KBM-7 (cell line): ENCODE measurements at places on chromosomes 5 and 9.

GRCh38 chr5:6158974-6159831, 219.1 kb downstream of the MED10 start:
- DNase-seq: no peak

DNA sequence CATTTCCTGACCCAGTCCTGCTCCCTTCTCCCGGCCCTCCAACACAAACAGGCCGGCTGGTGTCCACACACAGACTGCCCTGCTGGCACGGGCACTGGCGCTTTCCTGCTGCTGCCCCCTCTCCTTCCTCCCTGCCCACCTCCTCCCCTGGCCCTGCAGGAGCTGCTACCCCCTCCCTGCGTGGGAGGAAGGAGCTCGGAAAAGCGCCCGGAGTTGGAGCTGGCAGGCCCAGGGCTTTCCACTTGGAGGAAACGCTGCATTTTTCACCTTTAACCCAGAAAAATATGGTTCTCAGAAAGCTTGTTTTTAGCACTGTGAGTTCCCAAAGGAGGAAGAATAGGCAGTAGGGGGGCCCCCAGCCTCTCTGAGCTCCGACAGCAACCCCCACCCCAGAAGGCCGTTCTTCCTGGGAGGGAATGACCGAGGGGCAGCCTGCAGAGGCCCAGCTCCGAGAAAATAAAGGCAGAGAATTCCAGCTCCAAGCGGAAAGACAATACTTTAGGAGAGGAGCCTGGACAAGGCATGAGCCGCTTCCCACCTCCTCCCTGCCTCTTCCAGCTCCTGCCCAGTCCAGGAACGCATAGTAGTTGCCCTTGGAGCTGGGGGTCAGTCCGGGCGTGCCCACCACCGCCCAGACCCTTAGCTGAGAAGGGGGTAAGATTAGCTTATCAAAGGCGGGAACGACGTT, 88.9 kb downstream of the LIFR start:
- DNase-seq: no peak

DNA sequence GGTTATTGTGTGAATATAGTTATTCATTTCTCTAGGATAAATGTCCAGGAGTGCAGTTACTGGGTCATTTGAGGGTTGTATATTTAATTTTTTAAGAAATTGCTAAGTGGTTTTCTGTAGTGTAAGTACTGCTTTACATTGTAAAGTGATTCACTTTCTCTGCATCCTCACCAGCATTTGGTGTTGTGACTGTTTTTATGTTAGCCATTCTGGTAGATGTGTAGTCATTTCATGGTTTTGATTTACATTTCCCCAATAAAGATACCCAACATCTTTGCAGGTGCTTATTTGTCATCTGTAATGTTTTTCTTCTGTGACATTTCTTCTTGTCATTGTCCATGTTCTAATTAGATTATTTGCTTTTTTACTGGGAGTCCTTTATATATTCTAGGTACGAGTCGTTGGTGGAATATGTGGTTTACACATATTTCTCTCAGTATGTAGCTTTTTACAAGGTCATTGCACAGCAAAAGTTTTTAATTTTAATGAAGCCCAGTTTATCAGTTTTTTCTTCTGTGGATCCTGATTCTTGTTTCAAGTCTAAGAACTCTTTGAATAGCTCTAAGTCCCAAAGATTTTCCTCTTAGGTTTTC, 34.0 kb downstream of the SCGB3A1 start:
- DNase-seq: no peak

GRCh38 chr9:12880406-12881015, 105.7 kb downstream of the LURAP1L start:
- no peak for DNase-seq

- DNase-seq: no peak
These were observed 875 bp downstream of the ACO1 start for GRCh38 chr9:32385152-32385884.

DNA sequence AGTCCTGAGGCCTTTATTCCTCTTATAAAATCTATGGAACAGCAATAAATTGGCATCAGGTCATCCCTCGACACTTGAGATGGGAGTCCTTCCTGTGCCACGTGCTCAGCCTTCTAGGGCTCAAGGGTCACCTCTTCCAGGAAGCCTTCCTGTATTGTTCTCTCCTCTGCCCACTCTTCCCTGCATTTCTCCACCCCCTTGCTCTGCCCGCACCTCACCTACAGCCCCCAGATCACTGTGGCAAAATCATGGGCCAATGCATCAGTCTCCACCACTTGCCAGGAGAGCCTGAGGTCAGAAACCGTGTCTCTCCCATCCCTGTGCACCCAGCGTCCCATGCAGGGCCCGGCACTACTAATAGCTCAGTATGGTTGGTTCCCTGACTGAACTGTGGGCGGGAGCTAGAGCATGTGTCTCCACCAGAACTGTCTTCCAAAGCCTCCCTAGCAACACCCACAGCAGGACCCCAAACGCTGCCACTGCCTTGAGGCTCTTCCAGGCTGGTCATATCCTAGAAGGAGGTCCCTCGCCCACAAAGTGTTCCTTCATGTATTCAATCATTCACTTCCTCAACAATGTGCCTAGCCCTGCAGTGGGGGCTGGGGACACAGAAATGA, 13.5 kb downstream of the DUSP1 start:
- DNase-seq: no peak

DNA sequence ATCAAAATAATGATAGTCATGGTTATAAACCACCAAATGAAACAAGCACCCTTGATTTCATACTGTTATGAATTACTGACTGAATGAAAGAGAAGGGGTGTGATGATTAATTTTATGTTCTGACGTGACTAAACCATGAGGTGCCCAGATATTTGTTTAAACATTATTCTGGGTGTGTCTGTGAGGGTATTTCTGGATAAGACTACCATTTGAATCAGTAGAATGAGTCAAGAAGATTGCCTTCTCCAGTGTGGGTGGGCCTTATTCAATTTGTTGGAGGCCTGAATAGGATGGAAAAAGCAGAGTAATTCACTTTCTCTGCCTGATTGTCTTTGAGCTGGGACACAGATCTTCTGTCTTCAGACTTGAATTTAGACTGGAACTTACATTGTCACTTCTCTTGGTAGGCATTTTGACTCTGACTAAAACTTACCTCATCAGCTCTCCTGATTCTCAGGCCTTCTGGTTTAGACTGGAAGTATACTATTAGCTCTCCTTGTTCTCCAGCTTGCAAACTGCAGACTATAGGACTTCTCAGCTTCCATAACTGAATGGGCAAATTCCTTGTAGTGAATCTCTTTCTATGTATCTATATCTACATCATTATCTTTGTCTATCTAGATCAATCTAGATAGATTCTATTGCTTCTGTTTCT, 321.9 kb upstream of the TARS1 start:
- no peak for DNase-seq

DNA sequence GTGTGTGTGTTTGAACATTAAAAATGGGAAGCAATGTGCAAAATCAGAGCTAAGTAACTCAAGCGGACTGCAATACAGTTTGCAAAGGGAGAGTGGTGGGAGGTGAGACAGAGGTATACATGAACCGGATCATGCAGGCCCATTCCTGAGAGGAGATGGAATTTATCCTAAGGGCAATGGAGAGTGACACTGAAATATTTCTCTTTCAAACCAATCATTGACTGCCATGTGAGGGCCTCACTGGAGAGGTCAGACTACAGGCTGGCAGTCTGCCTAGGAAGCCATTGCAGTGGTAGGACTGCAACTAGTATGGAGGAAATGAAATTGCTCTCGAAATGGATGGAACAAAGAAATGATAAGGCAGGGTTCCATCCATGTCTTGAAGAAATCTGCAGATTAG, 34.8 kb downstream of the TNFSF15 start:
- no peak for DNase-seq

GRCh38 chr5:50724-51499, 41.1 kb upstream of the PLEKHG4B start:
- DNase-seq: no peak

DNA sequence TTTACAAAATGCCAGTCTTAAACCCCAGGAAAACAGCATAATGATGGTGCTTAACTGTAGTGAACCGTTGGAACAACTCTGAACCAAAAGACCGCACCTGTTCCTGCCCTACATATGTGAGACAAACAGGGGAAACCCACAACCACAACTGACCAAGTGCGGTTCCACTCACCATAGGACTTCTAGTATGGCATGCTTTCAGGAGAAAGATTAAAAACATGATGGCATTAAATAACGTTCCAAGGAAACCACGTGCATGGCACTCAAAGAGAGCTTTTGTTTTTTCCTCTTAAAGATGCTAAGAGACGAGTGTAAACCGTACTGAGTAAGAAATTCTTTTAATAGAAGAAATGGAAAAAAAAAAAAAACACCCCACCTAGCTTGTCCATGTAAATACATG, 119.8 kb downstream of the SSBP2 start:
- DNase-seq: peak; percentile 91

DNA sequence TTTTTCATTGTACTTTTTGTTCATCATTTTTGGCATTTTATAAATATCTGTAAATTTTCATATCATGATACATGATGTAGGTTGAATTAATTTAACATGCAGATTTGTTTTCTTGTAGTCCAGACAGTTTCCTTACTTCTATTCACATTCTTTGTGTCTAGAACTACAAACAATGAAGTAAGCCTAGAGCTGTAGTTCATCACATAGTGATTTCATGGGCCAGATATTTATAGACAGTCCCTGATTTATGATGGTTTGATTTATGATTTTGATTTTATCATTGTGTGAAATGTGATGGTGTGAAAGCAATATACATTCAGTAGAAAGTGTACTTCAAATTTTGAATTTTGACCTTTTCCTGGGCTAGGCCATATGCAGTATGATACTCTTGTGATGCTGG, 139.0 kb downstream of the ARHGEF28 start:
- DNase-seq: no peak

DNA sequence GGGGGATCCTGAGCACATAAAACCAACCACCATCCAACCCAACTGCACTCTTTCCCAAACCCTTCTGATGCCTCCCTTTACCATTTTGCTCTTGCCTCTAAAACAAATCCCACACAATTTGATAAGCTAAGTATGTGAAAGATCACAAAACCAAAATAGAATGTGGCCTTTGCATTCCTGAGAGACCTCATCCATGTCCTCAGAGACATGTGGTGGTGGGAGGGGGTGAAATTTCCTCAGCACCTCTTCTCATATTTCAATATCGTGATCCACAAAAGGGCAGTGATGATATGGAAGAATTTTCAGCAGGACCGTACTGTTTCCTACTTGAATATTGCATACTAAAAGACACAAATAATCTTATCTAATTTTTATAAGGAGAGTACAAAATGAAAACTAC, 423.3 kb downstream of the TLE1 start:
- no peak for DNase-seq

GRCh38 chr5:122908662-122909061, 63.2 kb downstream of the SNX24 start:
- no peak for DNase-seq

GRCh38 chr5:64330728-64331231, 165.1 kb downstream of the RNF180 start:
- DNase-seq: no peak

- no peak for DNase-seq
These were observed 103.6 kb downstream of the PDE4D start for GRCh38 chr5:59789894-59790293.

DNA sequence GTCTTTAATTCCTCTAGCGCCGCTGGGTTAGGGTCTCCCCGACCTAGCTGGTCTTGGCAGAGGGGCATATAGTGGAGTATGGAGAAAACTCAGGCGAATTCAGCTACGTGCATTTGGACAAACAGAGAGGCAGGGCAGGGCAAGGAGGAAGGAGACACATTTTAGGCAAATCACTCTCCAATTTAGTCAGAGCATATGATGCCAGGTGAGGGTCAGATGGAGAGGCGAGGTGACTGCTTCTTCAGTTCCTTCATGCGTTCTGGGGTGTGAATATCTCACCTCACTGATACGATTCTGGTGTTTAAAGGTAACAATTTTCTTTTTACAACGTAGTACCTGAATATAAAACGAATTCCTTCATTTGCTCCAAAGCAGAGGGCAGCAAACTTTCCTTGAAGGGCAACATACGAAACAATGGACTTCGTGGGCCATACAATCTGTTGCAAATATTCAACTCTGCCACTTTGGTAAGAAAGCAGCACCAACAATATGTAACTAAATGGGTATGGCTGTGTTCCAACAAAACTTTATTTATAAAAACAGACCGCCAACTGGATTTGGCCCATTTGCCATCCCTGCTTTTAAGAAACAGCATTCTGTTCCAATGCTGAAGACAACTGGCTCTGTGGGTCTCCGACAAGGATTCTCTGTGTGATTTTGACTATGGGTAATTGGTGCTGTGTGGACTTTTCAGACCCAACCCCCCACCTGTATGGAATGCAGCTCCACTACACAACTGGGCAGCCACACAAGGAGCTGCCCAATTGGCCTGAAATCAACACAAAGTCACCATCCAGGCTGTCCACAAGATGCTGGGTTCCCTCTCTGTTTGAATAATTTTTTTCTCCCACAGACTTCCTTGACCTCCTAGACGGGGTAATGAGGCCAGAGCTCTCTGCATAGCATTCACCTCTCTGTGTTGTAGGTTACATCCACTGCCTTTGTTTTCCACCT, 53.8 kb downstream of the RAPGEF1 start:
- DNase-seq: no peak

- no peak for DNase-seq
These were observed 52.1 kb downstream of the C9orf50 start for GRCh38 chr9:129568560-129569501.

DNA sequence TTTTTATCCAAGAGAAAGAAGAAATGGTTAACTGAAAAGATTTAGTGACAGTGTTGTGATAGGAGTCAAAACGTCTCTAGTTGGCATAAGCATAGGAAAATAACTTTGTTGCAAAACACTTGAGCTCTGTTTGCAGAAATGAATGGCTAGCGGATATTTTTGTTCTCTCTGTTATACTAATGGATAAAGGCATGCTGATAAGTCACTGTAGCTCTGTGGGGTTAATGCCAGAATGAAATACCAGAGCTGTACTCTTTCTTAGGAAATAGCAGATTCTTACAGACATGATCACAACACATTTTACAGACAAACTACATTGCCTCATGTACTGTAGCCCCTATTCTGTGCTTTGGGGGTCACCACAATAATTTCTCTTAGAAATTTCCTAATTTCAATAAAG, 202.8 kb downstream of the DMRTA1 start:
- no peak for DNase-seq

DNA sequence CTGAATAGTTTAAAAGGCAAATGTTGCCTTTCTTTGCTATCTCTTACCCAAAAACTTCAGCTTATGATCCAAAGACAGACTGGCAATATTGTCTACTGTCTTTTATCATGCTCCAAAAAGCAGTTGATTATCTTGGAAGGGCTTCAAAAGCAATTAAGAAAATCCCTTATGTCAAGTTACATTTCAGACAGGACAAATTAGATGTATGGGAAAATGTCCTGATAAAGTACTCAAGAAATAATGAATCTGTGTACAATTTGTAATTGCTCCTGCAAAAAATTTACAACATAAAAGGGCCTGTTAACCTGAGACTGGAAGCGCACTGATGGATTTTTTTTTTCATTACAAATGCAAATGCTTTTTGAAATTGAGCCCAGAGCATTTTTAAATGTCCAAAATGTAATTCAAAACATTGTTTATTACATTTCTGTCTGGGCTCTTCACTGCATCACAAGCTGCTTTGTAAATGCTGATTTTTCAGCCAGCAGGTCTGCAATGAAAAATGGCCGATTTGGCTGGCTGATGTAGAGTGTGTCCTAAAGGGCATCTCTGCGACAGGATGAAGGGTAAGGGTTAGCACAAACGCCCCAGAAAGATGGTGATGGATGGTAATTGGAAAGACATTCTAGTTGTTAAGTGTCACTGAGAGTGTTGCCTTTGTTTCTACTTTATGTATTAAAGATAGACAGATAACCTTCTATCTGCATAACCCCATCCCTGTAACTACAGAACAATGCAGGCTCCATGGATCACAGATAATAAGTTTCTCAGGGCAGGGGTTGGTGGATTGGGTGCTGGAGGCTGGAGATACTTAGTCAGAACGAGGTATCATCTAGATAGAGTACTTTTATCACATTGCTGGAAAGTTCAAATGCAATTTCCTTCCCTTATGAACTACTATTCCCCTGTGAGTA, 27.0 kb downstream of the MAT2B start:
- no peak for DNase-seq
